ENCODE measurements at places on chromosomes 3 and 15. TPM values are rescaled to one million over a fixed set of nuclear protein-coding genes. Genes with fewer than 3 reads are reported as not detected.

GRCh38 chr3:153853163-153853562 is 268.0 kb upstream of the ARHGEF26 start:
- no peak for DNase-seq

The HRG gene
- not detected for total RNA-seq

The HIGD2B gene
- not detected for total RNA-seq

DNA sequence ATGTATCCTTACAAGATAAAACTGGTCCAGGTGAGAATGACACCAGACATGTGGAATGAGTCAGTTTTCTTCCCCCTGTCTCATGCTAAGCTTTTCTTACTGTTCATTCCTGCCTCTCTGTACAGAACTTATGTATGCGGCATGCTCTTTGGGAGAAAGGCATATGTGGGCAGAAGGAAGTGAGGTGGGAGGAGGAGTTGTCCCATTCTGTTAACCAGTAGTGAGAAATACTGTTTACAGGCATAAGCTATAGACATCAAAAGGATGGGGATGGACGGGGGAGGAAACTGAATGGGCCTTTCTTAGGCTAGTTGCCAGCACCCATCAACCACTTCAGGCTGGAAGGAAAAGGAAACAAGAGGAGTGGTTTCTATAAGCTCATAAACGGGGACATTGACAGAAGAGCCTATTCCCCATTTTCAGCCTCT is 143.6 kb upstream of the BHLHE40 start:
- no peak for DNase-seq

DNA sequence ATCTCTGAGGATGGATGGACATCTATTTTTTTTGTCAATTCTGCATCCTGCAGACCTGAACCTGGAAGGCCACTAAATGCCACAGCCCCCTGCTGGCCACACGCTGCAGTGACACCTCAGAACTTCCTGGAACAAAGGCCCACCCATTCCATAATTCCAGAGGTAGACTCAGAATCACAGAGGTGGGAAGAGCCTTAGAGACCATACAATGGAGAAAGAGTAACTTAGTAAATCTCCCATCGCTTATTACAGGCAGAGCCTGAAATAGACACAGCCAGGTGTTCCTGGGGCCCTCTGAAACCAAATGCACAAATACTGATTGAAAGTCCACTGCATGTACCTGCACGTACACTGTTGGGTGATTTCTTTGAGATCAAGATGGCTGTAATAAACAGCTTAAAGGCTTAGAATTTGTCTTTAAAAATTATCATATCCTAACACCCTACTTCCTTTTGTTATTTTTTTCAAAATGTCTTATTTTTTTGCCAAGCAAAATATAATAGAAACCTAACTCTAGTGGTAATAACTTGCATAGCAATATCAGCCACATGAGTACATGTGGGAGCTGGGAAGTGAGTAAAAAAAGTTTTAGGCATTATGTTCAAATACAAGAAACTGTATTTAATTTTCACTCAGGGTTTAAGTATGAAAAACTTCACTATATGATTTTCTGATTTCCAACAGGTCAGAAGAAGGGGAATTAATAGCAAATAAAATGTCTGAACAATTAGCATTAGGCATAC is 62.7 kb downstream of the EOMES start:
- peak; percentile 68 for DNase-seq

- DNase-seq, result no peak
These were observed 24.2 kb downstream of the PSMD6 start for GRCh38 chr3:63998852-63999754.

DNA sequence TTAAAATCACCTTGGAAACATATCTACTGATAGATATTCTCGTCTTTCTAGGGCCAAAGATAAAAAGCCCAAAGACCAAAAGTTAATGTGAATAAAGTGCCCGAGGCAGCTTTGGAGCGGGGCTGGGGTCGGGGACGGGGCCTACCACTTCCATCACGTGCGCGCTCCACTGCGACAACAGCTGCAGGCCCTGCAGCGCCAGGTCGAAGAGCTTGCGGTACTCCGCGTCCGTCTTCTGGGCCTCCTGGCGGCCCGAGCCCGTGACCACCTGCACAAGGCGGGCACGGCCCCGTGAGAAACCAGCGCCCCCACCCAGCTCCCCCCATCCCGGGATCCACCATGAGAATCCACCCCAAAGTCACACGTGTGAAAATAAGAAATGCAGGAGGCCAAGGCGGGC is 52.4 kb downstream of the CYFIP1 start:
- DNase-seq, result no peak

- DNase-seq, result no peak
These were observed 414.4 kb upstream of the LRRC3B start for GRCh38 chr3:26208201-26208600.

- DNase-seq, result no peak
These were observed 287.8 kb downstream of the XXYLT1 start for GRCh38 chr3:194983121-194983520.

The LMAN1L gene
- not detected for total RNA-seq

GRCh38 chr3:107910713-107911259 is 180.0 kb downstream of the CD47 start:
- no peak for DNase-seq

- no peak for DNase-seq
These were observed 49.3 kb downstream of the TMOD3 start for GRCh38 chr15:51878446-51879386.

The ALDH1A3 gene
- 13.9 TPM for total RNA-seq

- DNase-seq, result peak; percentile 53
These were observed at the start of gene SCN5A for GRCh38 chr3:38649500-38650247. TSS of gene SCN5A (minus strand) at chr3:38649687. CDS start at chr3:38633307, 16,380 bp downstream.

The KIF7 gene
- 6.4 TPM for total RNA-seq

The EBLN2 gene
- total RNA-seq, result 9.4 TPM

The GNAI2 gene
- total RNA-seq, result 771 TPM

DNA sequence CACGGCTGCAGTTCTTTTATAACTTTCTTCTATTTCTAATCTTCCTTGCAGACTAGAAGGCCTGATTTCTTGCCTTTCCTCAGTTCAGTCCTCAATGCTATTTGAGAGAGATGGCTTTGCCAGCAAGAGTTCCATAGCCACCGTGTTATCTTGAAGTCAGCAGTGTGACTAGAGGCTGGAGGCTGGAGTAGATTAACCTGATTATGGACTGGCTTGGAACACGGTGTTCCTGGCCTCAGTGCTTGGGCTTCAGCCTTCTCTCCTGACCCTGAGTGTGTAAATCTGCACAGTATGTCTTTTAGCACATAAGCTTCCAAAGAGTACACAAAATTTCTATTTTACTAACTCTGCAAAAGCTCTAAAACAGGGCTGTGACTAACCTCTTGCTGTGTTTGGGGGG is 61.4 kb downstream of the CCDC54 start:
- no peak for DNase-seq

- no peak for DNase-seq
These were observed 95.7 kb upstream of the SLC24A5 start for GRCh38 chr15:48025118-48025517.

The KLF15 gene
- 0.67 TPM for total RNA-seq

GRCh38 chr3:185153171-185153771 is 411 bp upstream of the C3orf70 start:
- DNase-seq, result peak; percentile 33

GRCh38 chr15:44315126-44315525 is 26.6 kb downstream of the GOLM2 start:
- no peak for DNase-seq

The ZXDC gene
- 25.4 TPM for total RNA-seq

The HTR3E gene
- not detected for total RNA-seq

DNA sequence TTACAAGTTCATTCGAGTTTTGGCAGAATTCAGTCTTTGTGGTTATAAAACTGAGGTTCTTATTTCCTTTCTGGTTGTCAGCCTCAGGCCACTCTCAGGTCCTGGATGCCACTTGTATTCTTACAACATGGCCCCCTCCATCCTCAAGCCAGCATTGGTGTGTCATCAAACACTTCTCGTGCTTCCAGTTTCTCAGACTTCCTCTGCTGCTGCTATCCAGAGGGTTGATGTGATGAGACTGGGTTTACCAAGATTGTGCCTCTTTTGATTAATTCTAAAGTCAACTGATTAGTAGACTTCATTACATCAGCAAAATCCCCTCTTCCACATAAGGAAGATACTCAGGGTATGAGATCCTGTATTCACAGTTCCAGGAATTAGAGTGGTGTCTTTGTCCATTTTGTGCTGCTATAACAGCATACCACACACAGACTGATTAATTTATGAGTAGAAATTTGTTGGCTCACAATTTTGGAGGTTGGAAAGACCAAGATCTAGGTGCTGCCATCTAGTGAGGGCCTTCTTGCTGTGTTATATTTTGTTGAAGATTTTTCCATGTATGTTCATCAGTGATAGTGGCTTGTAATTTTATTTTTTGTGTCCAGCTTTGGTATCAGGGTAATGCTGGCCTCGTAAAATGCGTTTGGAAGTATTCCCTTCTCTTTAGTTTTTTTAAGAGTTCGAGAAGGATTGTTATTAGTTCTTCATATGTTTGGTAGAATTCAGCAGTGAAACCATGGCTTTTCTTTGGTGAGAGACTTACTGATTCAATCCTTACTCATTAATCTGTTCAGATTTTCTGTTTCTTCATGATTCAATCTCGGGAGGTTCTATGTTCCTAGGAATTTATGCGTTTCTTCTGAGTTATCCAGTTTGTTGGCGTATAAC is 11.1 kb downstream of the LRCH3 start:
- DNase-seq, result no peak

- DNase-seq, result peak; percentile 30
These were observed 160.7 kb downstream of the SQOR start for GRCh38 chr15:45795440-45796069.

DNA sequence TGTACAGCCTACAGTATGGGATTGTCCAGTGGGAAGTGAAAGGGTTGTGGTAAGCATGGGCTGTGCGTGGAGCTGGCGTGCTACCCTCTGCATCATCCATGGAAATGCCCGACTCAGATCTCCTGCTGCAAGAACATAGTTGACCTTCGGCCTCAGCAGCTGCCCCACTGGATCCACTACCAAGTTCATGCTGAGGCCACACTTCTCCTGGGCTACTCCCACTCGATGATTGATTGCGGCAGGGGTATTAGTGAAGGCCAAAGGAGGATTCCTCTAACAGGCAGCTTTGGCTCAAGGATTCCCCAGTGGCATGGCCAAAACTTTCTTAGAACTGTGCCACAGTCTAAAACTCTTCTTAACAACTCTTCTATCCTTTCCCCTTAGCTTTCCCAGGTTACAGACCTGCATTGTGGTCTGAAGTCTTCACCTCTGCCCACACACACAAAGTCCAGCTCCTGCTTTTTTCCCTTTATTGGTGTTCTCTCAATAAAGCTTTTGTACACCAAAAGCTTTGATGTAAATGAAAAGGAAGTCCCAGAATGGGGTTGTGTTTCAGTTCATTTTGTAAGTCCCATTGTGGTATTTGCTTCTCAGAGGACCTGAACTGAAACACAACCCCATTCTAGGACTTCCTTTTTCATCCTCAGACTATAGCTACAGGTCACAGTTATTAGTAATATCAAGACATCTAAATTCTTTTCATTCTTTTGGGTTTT is 4.9 kb upstream of the TBC1D5 start:
- DNase-seq, result no peak

- DNase-seq, result no peak
These were observed 482.3 kb upstream of the NECTIN3 start for GRCh38 chr3:110589341-110589740.

The ADGRG7 gene
- not detected for total RNA-seq

DNA sequence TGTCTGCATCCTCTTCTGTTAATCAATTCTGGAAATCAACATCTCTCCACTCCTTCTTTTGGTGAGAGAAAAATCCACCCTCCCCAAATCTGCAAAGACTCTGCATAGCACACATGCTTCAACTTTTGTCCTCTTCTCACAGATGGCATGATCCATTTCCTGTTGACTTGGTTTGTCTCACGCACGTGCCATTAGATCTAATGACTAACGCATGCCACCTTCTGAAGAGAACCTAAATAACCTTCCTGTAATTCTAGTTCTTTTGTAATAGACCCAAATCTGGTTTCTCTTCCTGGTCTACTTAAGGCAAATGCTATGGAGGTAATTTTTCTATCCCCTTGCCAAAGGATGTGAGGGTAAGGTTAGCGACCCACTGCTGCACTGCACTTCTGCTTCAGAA is 51.0 kb upstream of the ATOSA start:
- DNase-seq, result no peak

The NRG4 gene
- 2.7 TPM for total RNA-seq

GRCh38 chr3:81395739-81396513 is 365.5 kb downstream of the GBE1 start:
- peak; percentile 11 for DNase-seq

DNA sequence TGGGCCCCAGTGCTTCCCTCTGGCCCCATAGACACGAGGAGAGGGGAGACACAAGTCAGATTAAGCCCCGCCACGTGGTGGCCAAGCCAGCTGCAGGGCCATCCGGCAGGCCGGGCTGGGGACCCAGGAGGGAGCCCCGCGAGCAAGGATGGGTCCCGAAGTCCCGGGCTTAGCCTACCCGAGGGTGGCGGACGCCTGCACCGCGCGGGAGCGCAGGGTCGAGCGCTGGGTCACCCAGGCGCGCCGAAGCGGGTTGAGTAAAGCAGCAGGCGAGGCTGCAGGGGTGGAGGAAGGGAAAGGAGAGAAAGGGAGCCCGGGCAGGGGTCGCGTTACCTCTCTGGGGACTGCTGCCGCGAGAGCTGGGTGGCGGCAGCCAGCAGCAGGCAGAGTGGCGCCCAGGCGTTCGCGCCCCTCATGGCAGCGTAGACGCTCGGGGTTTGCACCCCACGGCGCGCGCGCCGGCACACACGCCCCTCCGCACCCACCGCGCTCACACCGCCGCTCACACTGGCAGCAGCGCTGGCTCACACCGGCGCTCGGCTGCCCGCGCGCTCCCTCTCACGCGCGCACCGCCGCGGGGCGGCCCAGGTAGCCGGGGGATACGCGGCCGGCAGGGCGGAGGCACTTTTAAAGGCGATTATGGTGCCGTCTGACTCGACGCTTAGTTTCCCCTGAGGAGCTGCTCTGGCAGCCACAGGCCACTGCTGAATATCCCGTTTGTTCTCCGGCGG is at the start of gene PCOLCE2:
TSS of gene PCOLCE2 (minus strand) at position 603 of the 731 bp plus-strand sequence. CDS start at position 416, 187 bp downstream.
- peak; percentile 43 for DNase-seq

- DNase-seq, result no peak
These were observed 135.0 kb downstream of the STAG1 start for GRCh38 chr3:136617198-136617597.

The AADACL2 gene
- total RNA-seq, result not detected

DNA sequence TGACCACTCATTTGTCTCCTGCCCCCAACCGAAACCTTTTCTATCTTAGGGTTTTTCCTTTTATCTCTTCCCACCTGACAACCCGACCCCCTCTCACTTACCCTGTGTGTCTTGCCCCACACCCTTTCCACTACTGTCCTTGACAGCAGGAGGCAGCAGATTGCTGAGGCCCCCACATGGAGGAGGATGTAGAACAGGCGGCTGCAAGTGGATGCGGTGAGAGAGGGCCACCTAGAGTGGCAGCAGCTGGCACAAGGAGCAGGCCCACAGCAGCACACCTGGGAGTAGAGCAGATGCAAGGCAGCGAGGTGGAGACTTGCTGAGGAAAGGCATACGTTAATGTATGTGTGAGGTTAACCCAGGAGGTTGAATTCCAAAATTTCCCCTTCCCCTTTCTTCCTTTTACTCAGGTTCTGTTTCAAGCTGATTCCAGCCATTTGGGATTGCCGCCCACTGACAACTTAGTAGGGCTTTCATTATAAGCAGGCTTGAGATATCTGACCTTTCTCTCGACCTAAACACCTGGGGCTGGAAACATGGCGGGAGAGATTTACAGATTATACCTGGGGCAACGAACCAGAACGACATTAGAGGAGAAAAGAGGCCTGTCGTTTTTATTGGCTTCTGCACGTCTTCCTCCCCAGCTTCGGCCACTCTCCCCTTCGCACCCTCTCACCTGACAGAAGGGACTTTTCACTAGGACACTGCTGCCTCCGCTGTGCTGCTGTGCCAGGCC is 643 bp downstream of the SERINC4 start:
- DNase-seq, result no peak
